ENCODE measurements at places on chromosomes 16 and 17.

- no peak for DNase-seq
Measured at GRCh38 chr17:81153340-81153803, 11.9 kb upstream of the PVALEF start.

DNA sequence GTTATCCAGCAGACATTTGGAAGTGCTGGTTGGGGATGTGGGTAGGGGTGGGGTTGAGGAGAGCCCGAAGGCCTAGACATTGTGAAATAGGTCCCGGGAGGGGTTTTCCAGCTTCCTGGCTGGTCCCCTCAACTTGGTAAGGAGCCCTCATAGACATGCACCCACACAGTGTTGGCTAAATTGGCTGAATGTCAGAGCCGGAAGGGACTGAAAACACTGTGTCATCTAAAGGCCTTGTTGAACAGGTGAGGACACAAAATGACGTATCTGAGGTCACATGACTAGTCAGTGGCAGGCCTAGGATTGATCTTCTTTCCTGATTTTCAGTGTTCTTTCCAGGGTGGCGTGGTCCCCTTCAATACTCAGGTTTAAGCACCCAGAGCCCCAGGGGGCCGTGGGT lies 27.6 kb downstream of the ITGB3 start:
- no peak for DNase-seq

- no peak for DNase-seq
Measured at GRCh38 chr16:48384520-48385252, 527 bp downstream of the SIAH1 start.

DNA sequence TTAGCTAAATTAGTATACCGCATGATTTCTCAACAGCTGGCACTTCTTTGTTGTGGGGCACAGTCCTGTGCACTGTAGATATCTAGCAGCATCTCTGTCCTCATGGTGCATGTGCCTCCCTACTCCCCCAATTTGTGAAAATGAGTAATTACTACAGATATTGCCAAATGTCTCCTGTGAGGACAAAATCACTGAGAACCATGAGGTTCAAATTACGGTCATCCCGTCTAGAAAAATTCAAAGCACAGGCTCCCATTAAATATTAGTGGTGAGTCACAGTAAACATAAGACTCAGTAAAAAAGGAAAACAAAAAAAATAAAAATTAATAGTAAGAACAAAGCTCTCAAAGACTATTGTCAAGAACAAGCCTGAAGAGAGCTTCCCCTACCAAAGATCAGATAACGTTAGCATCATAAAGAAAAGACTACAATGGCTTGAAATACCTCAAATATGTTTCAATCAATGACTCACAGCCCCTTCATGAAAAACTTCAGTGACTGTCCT lies 57.8 kb downstream of the STH start:
- no peak for DNase-seq

DNA sequence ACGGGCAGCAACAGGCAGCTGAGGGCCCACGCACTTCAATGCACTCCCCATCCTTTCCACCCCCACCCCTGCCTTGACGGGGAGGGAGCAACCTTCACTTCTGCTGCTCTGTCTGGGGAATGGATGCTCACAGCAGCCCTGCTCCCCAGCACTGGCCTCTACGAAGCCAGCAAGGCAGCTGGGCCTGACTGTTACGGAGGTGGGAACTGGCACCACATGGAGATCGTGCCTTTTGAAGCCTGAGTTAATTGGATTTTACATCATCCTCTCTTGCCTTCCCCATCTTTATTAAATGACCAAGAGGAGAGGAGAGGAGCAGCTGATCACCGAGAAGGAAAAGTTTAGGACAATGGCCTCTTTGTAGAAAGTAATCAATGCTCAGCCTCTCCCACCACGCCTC lies 187.0 kb upstream of the RPL38 start:
- DNase-seq = no peak

GRCh38 chr16:1696863-1697262 lies 9.1 kb upstream of the MAPK8IP3 start:
- no peak for DNase-seq

DNA sequence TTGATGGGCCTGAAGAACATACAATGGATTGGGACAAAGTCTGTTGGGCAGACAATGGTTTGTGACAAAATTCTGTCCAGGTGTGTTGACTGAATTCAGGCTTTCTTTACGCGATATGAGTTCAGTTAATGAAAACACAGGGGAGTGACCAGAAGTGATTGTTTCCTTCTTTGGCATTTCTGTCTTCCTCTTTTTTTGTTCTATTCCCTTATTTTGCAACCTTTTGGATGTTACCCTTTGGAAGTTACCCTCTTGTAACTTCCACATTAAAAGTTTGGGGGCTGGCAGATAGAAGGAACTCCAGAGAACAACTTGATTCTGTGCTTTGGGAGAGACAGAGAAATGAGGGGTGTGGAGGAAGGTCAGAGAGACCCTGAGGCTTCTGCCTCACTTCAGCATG lies 126.7 kb downstream of the PITPNC1 start:
- no peak for DNase-seq

Data from NCI-H1048 (cell line).